ENCODE measurements at places on chromosomes 1 and 21.

DNA sequence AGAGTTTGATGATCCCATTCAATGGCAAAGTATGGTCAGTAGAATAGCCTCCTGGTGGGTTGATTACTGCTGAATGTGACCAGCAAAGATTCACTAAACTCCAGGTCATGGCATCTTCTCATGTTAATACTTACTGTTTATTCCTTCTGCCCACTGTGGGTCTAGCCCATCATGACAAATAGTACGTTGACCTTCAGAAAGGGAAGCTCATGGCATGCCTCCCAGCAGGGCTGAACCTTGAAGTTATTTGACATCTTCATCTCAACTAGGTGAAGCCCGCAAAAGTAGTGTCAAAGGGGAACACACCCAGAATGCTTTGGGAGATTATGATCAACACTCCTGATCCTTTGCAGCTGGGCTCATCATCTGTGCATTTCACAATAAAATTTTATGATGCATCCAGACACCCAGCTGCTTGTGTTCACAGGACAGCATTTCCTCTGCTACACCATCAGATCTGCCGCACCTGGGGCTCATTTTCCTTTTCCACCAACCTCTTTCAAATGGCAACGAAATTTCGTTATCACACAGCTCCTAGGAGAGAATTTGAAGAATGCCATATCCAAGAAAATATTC, 49.6 kb downstream of the HLX start:
- DNase-seq: no peak

- no peak for DNase-seq
Observed at GRCh38 chr1:112643080-112643479, 23.4 kb downstream of the CAPZA1 start.

- no peak for DNase-seq
Observed at GRCh38 chr1:105359457-105359856, 1609.8 kb downstream of the AMY1C start.

DNA sequence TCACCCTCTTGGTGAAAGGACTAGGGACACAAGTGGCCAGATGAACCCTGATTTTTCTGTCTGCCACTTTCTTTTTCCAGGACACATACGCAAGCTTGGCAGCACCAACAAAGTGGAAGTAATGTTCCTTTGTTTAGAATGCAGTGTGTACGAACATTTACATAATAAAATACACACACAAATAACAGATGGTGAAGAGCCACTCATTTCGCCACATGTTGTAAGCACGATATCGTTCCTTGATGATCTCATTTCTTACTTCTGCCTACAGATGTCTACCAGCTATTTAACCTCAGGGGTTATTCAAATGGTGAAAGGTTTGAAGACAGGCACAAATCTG, 670.2 kb upstream of the CXADR start:
- no peak for DNase-seq

DNA sequence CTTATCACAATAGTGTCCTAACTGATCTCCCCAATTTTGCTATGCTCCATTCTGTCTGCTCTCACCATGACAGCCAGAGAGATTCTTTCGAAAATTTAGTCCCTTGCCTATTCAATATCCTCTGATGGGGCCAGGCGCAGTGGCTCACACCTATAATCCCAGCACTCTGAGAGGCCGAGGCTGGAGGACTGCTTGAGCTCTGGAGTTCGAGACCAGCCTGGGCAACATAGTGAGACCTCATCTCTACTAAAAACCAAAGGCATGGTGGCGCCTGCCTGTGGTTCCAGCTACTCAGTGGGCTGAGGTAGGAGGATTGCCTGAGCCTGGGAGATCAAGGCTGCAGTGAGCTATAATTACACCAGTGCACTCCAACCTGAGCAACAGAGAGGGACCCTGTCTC, 16.1 kb upstream of the PDZK1IP1 start:
- DNase-seq: no peak

DNA sequence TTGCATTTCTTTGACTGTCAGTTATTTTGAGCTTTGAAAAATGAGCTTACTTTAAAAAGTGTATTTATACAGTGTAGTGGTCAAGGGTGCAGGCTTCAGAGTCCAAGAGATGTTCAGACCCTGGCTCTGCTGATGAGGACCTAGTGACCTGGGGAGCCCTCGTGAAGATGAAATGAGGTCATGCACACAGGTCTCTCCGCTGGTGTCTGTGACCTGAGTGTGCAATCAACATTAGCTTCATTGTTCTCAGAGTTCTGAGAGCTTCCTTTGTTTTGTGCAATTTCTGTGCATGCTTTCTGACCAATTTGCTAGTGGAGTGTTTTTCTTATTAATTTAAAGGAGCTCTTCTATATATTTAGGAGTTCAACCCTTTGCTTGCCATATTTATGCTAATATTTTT, 71.3 kb downstream of the RIPK4 start:
- DNase-seq: no peak

DNA sequence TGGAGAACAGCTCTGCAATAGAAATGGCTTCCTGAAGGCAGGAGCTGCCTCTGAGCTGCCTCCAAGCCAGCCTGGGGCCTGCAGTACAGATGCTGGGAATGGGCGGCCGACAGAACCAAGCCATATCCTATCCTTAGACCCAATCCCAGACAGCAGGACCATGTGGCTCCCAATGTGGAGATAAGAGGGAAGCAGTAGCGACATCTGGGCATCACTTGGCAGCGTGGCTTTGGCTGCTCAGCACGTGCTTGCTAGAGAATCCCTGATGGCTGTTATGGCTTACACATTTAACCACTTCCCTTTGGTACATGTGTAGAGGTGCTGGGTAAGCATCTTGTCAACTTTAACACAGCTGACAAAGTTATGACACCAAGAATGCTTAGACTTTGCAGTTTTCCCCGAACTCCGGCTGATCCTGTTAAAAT, 87.7 kb downstream of the MAN1C1 start:
- DNase-seq: no peak

GRCh38 chr1:80639777-80640533, 1160.8 kb upstream of the ADGRL2 start:
- no peak for DNase-seq

DNA sequence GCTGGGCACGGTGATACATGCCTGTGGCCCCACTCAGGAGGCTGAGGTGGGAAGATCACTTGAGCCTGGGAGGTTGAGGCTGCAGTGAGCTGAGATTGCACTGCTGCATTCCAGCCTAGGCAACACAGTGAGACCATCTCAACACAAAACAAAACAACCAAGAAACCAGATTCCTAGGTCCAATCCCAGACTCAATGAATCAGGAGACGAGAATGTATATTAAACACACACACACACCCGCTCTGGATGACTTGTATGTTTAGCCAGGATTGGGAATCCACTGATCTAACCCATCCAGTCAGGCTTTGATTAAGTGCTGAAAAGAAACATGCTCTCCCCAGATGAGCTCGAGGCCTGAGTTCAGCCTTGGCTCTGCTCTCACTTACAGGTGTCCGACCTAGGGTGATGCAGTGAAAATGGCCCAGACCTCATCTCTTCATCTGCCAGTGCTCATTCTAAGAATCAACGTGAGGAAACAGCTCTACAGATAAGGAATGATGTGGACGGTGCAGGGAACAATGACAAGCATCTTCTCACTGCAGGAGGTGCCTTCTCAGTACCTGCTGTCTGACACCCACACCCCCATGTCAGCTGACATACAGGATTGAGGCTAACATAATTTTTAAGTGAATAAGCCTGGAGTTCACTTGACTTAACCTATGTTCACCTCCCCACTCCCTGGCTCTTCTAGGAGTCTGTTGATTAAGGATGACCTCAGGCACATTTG, 15.3 kb upstream of the SRSF4 start:
- no peak for DNase-seq

DNA sequence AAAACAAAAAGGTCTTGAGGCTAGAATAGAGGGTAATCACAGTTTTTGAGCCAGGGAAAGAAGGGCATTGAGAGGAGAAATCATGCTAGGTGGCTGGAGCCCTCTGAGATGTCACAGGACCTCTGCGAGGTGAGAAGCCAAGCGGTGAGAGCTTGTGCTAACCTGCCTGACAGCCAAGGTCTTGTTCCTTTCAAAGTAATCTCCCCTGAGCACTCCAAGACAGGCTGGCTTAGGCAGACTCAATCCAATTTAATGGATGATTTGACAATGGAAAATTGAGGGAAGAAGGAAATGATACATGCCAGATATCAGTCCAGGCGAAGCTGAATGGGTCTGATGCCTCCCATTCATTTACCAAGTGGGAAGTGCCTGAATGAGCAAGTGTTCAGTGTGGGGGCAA, 311.9 kb upstream of the PTBP2 start:
- no peak for DNase-seq

DNA sequence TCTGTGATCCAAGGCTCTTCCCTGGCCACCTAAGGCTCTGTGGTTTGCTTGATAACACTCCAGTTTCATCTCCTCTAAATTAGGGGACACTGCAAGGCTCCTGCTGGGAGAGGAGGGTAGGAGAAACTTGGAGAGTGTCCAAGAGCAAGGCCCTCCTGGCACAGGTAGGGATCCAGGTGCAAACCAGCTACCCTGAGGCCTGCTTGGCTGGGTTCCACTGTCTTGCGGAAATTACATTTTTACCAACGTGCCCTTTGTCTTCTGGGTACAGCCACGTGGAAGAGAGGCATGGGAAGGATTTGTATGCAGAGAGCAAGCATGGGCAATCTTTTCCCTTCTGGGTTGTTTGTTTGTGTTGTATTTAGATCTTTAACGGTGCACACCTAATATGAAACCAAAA, 132.5 kb downstream of the PRDM2 start:
- DNase-seq: no peak

- DNase-seq: no peak
Observed at GRCh38 chr1:78678324-78678723, 28.7 kb downstream of the IFI44 start.

DNA sequence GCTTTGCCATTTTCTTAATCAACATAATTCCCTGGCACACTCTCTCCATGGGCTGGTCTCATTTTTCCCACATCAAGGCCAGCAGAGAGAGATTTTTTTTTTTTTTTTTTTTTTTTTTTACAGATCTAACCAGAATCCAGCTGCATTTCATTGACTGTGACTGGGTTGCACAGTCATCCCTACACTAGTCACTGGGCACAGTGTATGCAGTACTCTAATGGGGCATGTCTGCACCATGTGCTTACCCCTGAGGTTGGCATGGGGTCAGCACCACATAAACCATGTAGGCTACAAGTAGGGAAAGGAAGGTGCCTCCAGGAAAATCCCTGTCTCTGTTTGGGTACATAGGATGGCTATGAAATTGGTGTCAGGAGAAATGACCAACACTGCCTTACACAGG, 64.1 kb upstream of the LRP8 start:
- DNase-seq: no peak

DNA sequence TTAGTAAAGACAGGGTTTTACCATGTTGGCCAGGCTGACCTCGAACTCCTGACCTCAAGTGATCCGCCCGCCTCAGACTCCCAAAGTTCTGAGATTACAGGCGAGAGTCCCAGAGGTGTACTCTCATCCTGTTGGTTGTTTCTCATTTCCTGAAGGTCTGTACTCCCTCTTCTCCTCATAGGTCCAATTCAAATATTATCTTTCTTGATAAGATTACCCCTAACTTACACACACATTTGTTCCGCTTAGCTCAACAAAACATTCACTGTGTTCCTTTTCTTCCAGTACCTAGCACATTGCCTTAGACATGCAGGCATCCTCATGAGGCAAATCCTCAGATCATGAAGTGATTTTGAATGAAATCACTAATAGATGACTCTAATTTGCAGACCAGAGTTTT, 72.4 kb upstream of the SSX2IP start:
- DNase-seq: no peak

- no peak for DNase-seq
Observed at GRCh38 chr1:101002551-101002950, 23.0 kb downstream of the DPH5 start.

DNA sequence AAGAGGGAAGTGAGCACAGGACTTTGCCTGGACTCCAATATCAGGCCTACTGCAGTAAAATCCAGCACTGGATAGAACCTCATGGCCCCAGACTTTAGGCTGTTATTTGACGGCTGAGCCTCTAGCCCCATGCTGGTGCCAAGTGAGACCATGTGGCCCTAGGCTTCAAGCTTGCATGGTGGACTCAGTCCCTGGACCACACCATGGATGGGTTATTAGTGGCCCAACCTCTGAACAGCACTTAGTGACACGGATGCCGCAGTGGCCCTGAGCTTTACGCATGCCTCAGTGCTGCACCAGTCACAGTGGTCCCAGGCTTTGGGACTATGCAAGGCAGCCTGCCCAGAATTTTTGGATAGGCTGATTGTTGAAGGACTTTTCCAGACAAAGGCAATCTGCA, 13.0 kb downstream of the IFI44L start:
- DNase-seq: no peak

DNA sequence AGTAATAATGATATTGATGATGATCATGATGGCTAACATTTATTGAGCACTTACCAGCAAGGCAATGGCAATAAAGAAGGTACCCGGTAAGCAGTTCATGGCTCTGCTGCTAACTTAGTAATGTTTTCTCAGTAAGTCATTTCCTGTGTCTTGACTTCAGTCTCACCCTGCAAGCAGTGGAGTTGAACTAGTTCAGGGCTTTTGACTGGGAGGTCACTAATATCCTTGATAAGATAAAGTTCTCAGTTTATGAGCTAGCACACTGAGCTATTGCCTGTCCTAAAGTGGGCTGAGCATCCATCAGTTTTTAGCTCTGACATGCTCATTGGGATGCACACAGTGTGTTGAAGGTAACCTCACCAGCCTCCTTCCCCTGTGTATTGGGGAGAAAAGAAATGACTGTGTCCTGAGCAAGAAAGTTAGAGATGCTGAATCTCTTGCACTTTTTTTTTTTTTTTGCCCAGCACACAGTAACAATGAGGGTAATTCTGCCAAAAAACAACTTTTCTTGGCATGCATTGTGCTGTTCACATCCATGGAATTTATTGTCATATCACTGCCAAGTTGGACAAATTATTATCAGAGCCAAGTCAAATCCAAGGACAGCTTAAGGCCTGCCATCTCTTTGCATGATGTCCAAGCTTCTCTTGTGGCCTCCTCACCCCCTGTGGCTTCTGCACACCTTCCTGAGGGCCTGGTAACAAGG, 55.5 kb upstream of the GADD45A start:
- DNase-seq: no peak

- DNase-seq: no peak
Observed at GRCh38 chr1:1290238-1290731, 10.0 kb downstream of the SCNN1D start.

DNA sequence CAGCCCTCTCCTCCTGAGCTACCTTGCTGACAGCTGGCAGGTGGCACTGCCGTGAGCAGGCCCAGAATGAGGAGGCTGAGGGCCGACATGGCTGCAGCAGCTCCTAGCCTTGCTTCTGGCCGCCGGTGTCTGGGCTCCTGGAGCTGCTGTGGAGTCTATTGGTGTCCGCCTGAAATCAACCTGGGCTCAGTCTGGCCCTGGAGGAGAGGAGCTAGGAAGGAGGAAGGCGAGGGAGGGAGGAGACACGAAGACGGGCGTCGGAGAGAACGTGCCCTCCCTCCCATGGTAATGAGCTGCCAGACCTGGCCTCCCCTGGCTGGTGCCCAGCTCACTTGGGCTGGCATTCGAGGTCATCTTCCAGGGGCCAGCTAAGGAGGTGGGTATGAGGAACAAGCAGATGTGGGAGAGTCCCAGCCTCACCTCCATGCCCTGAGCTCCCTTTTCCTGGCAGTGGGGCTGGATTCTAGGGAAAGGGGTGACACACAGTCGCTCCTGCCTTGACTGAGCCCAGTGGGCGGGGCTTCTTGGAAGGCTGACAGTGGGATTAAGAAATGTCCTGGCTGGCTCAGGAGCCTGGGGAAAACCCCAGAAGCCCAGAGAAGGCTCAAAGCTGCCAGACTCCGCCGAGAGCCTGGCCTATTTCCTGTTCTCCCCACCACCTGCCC, at the start of gene PDZK1IP1:
TSS of gene PDZK1IP1 (minus strand) at position 193 of the 665 bp plus-strand sequence. CDS start at position 89, 104 bp downstream.
- DNase-seq: no peak
